ENCODE measurements at places on chromosomes 1 and 21. TPM values are rescaled to one million over a fixed set of nuclear protein-coding genes. Genes with fewer than 3 reads are reported as not detected.

Gene CD1E
- 0.21 TPM for polyA plus RNA-seq

Gene TNFRSF1B
- polyA plus RNA-seq, result 6.5 TPM

Gene XCL2
- not detected for polyA plus RNA-seq

Gene SLC44A3
- 85.8 TPM for polyA plus RNA-seq

Gene FAM78B
- polyA plus RNA-seq, result 1.5 TPM

Measured in right renal pelvis (tissue), 4 donors.